ENCODE measurements at places on chromosomes 3 and 15.

GRCh38 chr15:70608144-70608543 lies 155.2 kb downstream of the UACA start:
- no peak for DNase-seq

- no peak for DNase-seq
Measured at GRCh38 chr3:45790596-45790995, 5.7 kb downstream of the SLC6A20 start.

- no peak for DNase-seq
Measured at GRCh38 chr3:170196833-170197232, 15.3 kb upstream of the PHC3 start.

DNA sequence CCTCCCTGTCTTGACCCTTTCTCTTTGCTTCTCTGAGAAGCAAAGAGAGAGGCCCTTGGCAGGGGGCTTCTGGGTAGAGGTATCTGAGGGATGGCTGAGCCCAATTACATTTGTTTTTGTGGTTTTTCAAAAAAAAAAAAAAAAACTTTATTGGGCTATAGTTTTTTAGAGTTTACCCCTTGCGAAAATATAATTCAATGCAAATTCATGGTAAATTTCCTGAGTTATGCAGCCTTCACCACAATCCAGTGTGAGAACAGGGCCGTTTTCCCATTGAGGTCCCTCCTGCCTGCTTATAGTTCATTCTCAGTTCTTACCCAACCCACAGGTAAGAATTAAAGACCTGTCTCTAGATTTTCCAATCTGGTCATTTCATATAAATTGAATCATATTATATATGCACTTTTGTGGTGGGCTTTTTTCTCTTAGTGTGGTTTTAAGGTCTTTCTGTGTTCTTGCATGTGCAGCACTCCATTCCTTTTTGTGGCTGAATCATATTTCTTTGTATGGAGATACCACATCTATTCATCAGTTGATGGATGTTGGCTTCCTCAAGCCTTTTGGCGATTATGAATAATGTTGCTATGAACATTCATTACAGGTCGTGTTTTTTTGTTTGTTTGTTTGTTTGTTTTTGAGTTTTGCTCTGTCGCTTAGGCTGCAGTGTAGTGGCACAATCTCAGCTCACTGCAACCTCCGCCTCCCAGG lies 2.7 kb downstream of the MCM2 start:
- no peak for DNase-seq

- no peak for DNase-seq
Measured at GRCh38 chr3:172987273-172987672, 153.8 kb downstream of the SPATA16 start.

DNA sequence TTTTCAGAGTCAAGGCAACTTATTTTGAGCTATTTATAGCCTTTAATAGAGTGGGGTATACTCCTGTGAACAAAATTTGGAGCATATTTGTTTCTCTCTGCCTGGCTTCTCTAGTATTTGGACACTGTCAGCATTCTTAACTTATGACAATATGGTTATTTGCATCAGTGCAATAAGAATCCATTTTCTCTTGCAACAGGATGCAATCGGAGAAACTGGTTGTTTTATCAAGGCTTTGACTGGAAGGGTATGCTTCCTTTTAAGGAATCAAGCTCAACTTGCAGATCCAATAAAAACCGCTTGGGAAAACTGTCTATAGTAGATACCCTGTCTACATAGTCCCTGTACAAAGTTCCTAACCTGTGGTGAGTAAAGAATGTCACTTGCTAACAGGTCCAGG lies 106.7 kb downstream of the DPH6 start:
- no peak for DNase-seq

GRCh38 chr3:39748002-39748401 lies 61.4 kb upstream of the MYRIP start:
- DNase-seq = no peak

DNA sequence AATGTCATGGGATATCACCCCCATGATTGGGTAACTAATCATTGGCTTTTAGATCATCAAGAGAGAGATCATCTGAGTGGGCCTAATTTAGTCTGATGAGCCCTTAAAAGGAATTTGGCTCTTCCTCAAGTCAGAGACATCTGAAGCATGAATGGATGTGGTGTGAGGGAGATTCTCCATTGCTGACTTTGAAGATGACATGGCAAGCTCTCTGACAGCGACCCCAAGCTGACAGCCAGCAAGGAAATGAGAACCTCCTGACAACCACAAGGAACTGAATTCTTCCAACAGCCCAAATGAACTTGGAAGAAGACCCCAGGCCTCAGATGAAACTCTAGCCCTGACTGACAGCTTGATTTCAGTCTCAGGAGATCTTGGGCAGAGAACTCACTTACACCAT lies 108.4 kb upstream of the SPATA12 start:
- DNase-seq = no peak

GRCh38 chr3:148226246-148226645 lies 471.5 kb upstream of the AGTR1 start:
- DNase-seq = no peak

GRCh38 chr3:32423956-32424557 lies 32.4 kb downstream of the CMTM7 start:
- DNase-seq = no peak

GRCh38 chr15:92805080-92805690 lies 94.9 kb upstream of the CHD2 start:
- DNase-seq = no peak

GRCh38 chr3:34300621-34301020 lies 502.2 kb downstream of the PDCD6IP start:
- no peak for DNase-seq

- no peak for DNase-seq
Measured at GRCh38 chr3:7357101-7357500, 496.2 kb downstream of the GRM7 start.

DNA sequence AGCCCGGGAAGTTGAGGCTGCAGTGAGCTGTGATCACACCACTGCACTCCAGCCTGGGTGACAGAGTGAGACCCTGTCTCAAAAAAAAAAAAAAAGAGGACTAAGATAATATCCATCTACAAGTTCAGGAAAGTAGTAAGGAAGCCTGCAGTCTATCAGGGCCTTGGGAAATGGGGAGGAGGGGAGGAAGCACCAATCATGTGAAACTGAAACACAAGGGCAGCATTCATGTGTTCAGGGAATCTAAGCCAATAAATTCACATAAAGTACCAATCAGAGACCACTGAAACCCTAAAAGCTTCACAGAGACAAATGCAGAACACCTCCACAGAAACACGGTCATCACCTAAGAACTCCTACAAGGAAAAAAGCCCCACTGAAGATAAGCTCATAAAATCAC lies 22.9 kb upstream of the HHATL start:
- DNase-seq = peak; percentile 85

DNA sequence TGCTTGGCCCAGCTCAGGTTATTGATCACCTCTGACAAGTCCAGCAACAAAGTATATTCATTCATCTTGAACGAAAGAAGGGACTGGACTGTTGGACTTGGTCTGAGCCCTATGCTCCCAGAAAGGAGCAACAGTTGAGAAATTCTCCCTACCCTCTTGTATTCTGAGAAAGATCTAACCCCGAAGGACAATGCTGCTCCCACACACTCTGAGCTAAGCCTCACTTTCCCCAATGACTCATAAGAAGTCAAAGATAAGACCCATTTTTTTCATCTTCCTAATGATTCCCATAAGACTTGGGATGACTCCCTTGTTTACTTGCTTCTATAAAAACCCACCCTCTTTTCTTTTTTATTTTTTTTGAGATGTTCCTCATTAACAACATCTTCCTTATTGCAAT lies 549.4 kb upstream of the MDFIC2 start:
- DNase-seq = no peak

- DNase-seq = no peak
Measured at GRCh38 chr3:116057400-116058006, 387.8 kb downstream of the LSAMP start.

DNA sequence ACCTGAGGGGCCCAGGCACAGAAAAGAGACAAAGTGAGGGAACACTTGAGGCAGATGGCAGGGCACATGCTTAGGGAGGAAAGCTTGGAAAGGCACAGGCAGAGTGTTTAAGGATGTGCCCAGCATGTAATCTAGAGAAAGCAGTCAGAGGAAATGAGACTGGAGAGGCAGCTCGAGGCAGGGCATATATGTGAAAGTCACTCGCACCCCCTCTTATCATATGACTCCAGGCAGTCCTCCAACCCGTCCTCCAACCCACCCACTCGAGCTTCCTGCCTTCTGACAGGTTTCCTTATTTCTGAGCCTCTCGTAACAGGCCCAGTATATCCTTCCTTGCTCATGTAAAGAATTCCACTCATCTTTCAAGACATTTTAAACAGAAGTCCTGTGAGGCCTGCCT lies 294.0 kb downstream of the SOX2 start:
- no peak for DNase-seq

GRCh38 chr3:5404718-5405117 lies 217.2 kb downstream of the EDEM1 start:
- DNase-seq = no peak

DNA sequence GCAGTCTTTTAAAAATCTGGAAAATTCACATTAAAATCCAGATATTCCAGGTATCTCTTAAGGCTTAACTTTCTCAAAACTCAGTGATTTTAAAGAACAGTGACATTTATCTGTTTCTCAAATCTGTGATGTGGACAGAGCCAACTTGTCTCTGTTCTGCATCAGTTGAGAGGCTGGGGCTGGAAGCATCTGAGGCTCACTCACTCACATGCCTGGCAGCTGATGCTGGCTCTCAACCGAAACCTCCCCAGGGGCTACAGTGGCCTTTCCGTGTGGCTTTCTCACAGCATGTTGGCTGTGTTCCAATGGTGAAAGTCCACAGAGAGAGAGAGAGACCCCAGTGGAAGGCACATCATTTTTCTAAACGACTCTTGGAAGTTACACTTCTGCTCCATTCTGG lies 53.5 kb downstream of the CEMIP start:
- no peak for DNase-seq

GRCh38 chr3:196143708-196144382 lies 62.0 kb upstream of the TFRC start:
- DNase-seq = no peak

DNA sequence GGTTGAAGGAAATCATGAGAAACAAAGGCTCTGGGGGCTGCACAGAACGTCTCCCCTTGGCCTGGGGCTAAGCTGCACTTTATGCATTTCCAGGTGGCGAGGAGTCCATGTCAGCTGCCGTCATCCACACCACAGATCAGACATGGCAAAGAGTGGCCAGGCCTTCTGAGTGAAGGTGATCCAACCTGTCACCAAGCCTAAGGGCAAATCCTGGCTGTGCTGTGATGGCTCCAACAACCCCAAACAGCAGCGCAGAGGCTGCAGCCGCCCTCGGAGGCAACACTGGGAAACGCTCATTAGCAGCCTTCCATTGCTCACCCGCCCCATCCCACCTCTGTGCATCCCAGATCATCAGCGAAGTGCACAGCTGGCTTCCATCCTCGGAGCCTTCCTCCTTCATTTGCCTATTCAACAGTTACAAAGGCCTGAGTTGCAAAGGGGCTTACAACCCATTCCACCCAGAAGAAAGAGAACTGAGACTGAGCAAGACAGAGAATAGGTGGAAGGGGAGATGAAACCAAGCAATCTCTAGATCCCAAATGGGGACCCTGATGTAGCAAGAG lies 55.7 kb downstream of the SRGAP3 start:
- DNase-seq = no peak

DNA sequence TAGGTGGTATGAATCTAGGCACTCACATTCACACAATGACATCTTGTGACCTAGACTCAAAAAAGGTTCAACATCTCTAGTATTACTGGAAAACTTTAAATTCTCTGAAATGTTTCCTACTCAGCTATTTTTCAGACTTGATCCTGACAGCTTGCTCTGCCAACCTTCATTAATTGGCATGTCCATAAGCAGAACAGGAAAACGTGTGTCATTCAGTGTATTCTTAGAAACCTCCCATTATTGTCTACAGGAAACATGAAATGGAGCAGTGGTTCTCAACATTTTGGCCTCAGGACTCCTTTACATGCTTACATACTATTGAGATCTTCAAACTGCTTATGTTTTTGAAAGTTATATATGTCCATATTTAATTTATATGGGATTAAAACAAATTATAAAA lies 363.2 kb downstream of the NAALADL2 start:
- no peak for DNase-seq

GRCh38 chr15:74642348-74642733 lies 26.7 kb downstream of the CLK3 start:
- DNase-seq = no peak

- DNase-seq = no peak
Measured at GRCh38 chr3:167972502-167972901, 123.2 kb downstream of the GOLIM4 start.

DNA sequence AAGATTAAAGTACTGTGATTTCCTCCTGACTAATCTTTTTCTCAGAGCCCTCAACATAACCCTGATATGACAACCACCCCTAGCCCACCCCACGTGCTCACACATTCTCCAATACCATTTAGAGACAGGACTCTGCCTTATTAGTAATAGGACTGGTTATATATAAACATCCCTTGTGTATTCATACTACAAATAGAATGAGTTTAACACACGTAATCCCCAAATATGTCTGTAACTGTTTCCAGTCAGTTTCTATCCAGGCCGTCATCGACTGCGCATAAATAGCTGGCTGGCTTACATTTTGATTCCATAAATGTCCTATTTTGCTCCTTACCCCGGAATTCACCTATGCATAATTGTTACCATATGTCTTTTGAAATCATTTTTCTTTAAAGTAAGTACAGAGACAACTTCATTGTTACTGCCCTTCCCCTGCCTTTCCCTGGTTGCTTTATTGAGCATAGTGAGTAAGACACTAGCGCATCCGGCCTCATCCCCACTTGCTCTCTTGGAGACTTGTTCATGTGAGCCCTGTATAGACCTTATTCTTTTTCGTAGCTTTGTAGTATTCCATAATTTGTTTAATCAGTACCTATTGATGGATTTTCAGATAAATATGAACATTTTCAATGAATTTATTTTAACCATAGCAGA lies 3.5 kb upstream of the P2RY14 start:
- DNase-seq = no peak

DNA sequence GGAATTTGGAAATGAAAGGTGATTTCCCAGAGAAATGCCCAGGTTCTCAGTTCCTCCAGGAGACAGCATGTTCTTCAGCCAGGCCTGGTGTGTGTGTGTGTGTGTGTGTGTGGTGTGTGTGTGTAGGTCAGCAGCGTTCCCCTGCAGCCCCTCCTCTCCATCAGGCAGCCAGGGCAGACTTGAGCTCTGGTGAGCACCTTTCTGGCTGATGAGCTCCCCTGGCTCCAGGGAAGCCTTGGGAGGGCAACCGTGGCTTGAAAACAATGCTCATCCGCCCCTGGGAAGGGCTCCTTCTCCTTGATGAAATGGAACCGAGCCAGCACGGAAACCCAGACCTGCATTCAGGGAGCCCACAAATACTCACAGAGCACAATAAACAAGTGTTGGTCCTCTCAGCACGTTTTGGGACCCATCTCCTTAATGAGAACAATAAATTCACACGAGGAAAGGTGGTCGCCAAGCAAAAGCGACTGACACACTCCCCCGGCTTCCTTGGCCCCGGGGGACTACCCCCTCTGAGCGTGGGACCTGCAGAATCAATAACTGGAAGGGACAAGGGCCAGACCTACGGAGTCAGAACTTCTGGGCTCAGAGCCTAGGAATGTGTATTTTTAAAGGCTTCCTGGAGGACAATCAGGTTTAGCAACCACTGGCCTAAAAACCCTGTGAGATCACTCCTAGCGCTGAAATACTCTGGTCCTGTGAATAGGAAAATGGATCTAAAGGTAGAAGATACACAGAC lies 38.6 kb upstream of the HES1 start:
- DNase-seq = no peak
